ENCODE measurements at places on chromosomes 7 and 10. TPM values are rescaled to one million over a fixed set of nuclear protein-coding genes. Genes with fewer than 3 reads are reported as not detected.

PCLO gene
- total RNA-seq, result not detected

CLDN4 gene
- 2.6 TPM for total RNA-seq

CUZD1 gene
- 0.59 TPM for total RNA-seq

C10orf53 gene
- total RNA-seq, result not detected

CRTAC1 gene
- not detected for total RNA-seq

OPN1SW gene
- total RNA-seq, result not detected

CYP3A4 gene
- not detected for total RNA-seq

SMARCD3 gene
- 17.6 TPM for total RNA-seq

TAS2R3 gene
- 1.8 TPM for total RNA-seq

TSPAN12 gene
- 0.37 TPM for total RNA-seq

SPACDR gene
- 0.78 TPM for total RNA-seq

CAV1 gene
- total RNA-seq, result 1,206 TPM

AGBL3 gene
- total RNA-seq, result 0.73 TPM

FAM25G gene
- total RNA-seq, result not detected

ZNF503 gene
- 13.5 TPM for total RNA-seq

AKR1E2 gene
- 5.7 TPM for total RNA-seq

GATA3 gene
- not detected for total RNA-seq

CYP2C8 gene
- total RNA-seq, result not detected

TRIM73 gene
- 0.20 TPM for total RNA-seq

ADCYAP1R1 gene
- 3.1 TPM for total RNA-seq

CPED1 gene
- total RNA-seq, result 47.9 TPM

KCP gene
- 0.20 TPM for total RNA-seq

ZNF12 gene
- total RNA-seq, result 14.9 TPM

CRHR2 gene
- not detected for total RNA-seq

MYL10 gene
- total RNA-seq, result not detected

HACD1 gene
- 23.5 TPM for total RNA-seq

COL26A1 gene
- not detected for total RNA-seq

TUBAL3 gene
- total RNA-seq, result not detected

MPP7 gene
- total RNA-seq, result under 0.01 TPM

ZNF783 gene
- 6.6 TPM for total RNA-seq

LRRN3 gene
- 0.37 TPM for total RNA-seq

LEP gene
- not detected for total RNA-seq

All from subcutaneous preadipocyte (primary cell).